ENCODE measurements at places on chromosomes 4 and X. TPM values are rescaled to one million over a fixed set of nuclear protein-coding genes. Genes with fewer than 3 reads are reported as not detected.

Gene GEMIN8
- total RNA-seq = 16.8 TPM

Gene MAGED4
- 0.57 TPM for total RNA-seq

Gene DMP1
- not detected for total RNA-seq

Gene TXK
- total RNA-seq = 0.34 TPM

Gene PABPC1L2B
- not detected for total RNA-seq

Gene FGFR3
- total RNA-seq = 164 TPM

Gene TBX22
- total RNA-seq = not detected

Data from nasal cavity respiratory epithelium epithelial cell of viscerocranial mucosa (primary cell).